Activated CD4-positive, alpha-beta T cell treated with anti-CD3 and anti-CD28 coated beads, Interleukin-2, Interleukin-6, amounts not matched to agents 100 ng/mL and 50 ng/mL, durations not matched to agents 16 hours and 8 hours (primary cell): ENCODE measurements at places on chromosomes 13 and 19.

GRCh38 chr13:83995930-83996329 lies 113.7 kb upstream of the SLITRK1 start:
- no peak for DNase-seq

- no peak for DNase-seq
Measured at GRCh38 chr19:55297267-55297666, 13.5 kb downstream of the BRSK1 start.

GRCh38 chr13:100668408-100668807 lies 6.2 kb downstream of the TMTC4 start:
- DNase-seq, result no peak

GRCh38 chr13:42094516-42095040 lies 46.1 kb downstream of the DGKH start:
- DNase-seq, result no peak

DNA sequence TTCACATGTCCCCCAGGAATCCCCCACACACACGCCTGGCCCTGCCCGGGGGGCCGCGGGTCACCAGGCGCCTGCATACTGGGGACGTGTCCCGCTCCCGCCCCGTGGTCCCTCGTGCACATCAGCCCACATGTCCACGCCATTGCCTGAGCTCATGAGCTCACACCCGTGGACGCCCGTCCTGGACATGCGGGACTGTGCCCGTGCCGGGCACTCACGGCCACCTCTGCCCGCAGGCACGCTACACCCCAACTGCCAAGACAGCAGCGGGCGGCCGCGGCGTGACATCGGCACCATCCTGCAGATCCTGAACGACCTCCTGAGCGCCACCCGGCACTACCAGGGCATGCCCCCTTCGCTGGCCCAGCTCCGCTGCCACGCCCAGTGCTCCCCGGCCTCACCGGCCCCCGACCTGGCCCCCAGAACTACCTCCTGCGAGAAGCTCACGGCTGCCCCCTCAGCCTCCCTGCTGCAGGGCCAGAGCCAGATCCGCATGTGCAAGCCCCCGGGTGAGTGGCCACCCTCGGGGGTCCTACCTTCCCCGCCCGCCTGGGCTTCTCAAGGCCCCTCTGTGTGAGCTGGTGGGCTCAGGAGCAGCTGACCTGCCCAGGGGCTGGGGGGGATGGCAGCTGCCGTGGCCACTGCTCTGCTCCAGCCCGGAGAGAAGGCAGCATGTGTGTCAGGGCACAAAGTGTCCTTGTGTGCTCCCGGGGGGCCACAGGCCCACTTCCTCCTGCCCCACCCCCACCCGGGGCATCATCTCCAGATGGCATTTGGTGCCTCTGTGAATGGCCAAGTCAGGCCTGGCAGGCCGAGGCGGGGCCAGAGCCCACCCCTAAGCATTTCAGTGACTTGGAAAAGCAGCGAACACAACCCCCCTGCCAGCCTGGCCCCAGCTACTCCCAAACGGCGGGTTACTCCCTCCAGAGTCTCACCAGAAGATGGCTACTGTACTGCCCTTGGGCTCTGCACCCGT lies 7.1 kb downstream of the MIDN start:
- no peak for DNase-seq

DNA sequence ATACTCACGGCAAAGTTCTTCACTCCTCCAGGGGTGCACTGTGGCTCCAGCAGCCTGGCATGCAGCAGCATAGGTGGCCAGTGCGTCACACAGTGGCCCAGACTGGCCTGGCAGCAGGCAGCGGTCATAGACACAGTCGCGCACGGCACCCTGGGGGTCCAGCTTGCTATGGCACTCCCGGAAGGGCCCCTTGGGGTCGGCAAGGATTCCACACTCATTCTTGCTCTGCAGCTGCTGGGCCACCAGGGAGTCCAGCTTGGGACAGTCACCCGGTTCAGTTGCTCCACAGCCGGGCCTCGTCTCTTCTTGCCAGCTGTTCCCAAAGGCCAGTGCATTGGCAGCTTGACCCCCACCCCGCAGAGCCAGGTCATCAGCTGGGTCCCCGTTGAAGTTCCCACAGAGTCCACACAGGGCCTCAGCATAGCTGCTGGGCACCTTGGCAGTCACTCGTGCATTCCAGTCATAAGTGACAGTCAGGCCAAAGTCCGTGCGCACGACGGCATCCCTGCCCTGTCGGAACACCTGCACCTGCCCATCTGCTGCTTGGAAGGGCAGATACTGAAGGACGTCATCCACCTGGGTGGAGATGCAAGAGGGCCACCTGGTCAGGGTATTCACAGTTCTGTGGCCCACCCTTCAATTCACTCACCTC lies 20.6 kb downstream of the FCGBP start:
- no peak for DNase-seq

DNA sequence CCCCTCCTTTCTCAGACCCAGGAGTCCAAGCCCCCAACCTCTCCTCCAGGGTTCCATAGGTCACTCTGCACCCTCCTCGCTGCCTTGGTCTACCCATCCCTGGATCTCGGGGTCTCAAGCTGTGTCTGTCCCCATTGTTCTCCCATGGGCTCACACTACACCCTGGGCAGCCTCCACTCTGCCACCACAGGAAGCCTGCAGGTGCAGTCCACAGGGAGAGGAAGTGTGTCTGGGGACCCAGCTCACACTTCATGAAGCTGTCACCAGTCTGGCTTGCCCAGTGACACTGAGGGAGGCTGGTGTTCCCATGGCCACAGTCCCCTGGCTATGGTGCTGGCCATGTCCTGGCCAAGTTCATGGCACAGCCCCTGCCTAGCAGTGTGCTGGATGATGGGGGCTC lies 5.3 kb downstream of the NECTIN2 start:
- DNase-seq, result no peak

DNA sequence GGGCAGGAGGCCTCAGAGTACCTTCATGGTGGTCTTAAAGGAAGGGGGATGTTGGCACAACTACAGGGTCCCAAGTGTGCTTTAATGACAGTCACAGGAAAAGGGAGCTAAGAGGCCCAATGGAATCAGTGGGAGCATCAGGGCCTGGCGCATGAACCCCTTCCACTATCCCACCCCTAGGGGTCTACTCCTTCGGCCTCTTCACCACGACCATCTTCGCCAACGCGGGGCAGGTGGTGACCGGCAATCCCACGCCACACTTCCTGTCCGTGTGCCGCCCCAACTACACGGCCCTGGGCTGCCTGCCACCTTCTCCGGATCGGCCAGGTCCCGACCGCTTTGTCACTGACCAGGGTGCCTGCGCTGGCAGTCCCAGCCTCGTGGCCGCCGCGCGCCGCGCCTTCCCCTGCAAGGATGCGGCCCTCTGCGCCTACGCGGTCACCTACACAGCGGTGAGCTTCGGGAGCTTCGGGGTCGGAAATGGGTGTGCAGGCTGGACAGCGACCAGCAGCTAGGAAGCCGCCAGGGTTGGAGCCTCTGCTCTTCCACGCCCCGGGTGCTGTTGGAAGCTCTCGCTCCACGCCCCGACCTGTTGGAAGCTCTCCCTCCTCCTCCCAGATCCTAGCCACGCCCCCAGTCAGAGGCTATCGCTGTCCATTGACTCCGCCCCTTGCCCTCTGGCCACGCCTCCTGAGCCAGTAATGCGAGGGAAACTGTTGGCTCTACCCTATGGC lies 6.0 kb downstream of the PLPPR2 start:
- no peak for DNase-seq

DNA sequence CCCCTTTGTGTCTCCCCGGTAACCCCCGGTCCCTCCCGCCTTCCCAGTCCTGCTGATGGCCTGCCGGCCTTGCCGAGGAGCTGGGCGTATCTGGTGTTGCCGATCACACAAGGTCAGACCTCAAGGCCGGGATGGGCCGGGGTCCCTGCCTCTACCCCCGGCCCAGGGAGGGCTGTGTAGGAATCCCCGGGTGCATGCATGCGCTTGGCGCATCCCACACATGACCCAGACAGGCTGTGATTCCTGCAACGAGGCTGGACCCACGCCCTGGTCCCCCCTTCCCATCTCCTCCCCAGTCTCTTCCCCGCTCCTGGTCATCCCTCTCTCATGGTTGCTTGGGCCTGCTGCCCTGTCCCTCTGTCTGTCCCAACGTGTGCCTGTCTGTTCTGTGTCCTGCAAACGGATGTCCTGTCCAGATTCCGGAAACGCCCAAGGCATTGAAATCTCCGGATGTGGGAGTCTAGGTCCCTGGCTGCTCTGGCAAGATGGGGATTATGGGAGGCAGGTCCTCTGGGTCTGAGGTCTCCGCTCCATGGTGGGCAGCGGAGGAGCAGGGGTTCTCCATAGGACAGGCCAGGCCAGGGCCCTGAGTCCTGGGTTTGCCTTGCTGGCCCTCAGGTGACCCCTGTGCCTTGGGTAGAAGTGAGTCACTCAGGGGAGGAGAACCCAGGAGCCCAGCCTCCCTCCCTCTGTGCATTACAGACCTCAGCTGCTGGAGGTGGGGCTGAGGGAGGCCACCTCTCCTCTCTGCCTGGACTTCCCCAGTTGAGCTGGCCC lies 1.6 kb downstream of the PKN1 start:
- DNase-seq, result peak; percentile 35

GRCh38 chr13:40330950-40331349 lies 335.5 kb downstream of the FOXO1 start:
- DNase-seq, result no peak

DNA sequence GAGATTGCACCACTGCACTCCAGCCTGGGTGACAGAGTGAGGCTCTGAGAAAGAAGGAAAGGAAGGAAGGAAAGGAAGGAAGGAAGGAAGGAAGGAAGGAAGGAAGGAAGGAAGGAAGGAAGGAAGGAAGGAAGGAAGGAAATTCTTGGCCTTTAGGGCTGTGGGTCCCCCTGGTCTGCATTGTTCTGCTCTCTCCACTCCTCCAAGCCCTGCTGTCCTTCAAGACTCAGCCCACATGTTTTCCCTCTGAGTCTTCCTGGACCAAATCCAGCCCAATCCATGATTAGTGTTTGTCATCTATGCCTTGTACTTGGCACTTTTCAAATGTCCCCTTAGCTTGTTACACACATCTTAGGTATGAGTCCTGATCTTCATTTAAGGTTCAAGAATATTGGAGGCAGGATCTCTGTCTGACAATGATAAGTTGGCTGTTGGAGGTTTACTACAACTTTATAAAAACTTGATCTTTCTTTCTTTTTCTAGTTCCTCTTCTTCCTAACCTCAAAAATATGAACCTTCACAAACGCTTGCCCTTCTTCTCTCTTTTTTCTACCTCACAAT lies 48.8 kb upstream of the INTS6 start:
- no peak for DNase-seq

- DNase-seq, result no peak
Measured at GRCh38 chr13:103803349-103803748, 737.1 kb upstream of the SLC10A2 start.

DNA sequence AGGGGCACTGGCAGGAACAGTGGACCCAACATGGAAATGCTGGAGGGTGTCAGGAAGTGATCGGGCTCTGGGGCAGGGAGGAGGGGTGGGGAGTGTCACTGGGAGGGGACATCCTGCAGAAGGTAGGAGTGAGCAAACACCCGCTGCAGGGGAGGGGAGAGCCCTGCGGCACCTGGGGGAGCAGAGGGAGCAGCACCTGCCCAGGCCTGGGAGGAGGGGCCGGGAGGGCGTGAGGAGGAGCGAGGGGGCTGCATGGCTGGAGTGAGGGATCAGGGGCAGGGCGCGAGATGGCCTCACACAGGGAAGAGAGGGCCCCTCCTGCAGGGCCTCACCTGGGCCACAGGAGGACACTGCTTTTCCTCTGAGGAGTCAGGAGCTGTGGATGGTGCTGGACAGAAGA lies 4.1 kb downstream of the KLK2 start:
- no peak for DNase-seq

GRCh38 chr13:107139006-107139405 lies 571.1 kb upstream of the ARGLU1 start:
- no peak for DNase-seq

DNA sequence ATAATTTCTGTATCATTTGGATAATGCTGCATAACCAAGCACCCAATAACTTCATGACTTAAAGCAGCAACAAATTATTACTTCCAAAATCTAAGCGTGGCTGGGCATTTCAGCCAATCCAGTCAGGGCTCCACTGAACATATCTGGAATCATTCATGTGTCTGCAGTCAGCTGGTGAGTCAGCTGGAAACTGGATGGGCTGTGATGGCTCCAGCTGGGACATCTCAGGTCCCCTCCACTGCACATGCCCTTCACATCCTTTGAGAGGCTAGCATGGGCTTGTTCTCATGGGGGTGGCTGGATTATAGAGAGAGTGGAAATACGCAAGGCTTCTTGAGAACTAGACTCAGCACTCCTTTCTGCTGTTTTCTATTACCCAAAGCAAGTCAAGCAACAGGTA lies 961.9 kb downstream of the DIAPH3 start:
- DNase-seq, result no peak

GRCh38 chr13:43347877-43348276 lies 324.5 kb downstream of the DNAJC15 start:
- no peak for DNase-seq

DNA sequence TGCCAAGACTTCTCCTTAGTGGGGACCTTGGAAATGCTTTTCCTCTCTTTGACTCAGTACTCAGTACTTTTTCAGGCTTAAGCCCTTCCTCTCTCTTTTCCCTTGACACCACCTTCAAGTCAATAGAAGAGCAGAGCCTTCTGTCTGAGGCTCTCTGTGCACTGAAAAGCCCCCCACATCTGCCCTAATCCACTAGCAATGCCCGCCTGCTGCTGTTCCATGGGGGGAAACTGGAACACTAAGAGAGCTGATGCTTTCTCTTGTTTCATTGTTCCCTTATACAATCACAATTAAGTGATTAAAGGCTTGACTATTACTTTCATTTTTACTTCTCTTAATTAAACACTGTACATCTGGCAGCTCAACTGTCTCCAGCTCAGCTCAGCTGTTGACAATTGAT lies 254.5 kb downstream of the SLITRK6 start:
- no peak for DNase-seq

DNA sequence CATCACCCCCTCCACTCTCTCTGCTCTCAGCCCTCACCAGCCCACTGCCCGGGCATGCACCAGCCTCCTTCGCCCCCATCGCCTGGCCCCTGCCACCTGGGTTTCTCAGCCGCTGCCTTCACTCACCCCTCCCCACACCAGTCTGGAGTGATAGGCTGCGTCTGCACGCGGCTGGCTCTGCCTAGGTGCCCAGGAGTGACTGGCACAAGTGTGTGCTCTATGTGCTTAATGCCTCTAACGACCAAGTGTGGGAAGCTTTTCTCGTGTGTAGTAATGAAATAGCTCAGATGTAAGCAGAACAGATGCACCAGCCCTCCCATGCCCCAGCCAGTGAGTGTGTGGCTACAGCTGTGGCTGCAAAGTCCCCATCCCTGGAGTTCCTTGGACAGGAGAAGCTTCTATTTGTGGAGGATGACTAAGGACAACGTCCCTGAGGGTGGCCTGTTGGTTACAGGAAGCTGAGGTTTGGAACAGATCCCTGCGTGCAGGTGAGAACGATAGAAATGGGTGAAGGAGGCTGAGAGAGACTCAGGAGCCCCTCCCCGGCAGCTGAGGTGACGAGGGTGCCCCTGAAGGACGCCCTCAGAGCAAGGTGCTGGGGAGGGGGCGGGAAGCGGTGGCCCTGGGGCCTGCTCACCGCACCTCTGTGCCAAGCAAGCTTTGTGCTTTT lies 35.6 kb downstream of the ATP11A start:
- DNase-seq, result peak; percentile 10

GRCh38 chr19:16405091-16405490 lies 66.7 kb downstream of the EPS15L1 start:
- DNase-seq, result no peak

GRCh38 chr19:52786078-52786463 lies 520 bp downstream of the ZNF600 start:
- no peak for DNase-seq

- DNase-seq, result no peak
Measured at GRCh38 chr19:41299755-41300089, 10.2 kb upstream of the CCDC97 start.
